Stimulated activated CD4-positive, alpha-beta T cell treated with anti-CD3 and anti-CD28 coated beads, TNF-alpha, amount 100 ng/mL, for 48 hours (primary cell): ENCODE measurements at places on chromosomes 13 and 19.

- no peak for DNase-seq
Measured at GRCh38 chr19:10501971-10502523, 1.1 kb downstream of the KEAP1 start.

DNA sequence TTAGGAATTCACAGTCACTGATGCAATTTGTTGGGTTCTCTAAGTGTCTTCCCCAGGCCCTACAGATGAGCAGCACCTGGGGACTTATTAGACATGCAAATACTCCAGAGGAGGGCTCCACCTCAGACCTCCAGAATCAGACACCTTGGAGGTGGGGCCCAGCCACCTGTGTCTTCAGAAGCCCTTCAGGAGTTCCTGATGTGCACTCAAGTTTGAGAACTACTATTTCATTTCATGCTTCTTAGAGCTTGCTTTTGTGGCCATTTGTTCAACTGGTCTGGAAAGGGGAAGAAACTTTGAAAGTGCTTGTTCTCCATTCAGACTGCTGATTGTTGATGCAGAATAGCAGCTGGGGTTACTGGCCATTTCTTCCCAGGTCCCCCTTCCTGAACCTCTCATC is 472.0 kb downstream of the COG6 start:
- DNase-seq = no peak

- DNase-seq = peak; percentile 80
Measured at GRCh38 chr19:11482384-11483050, 1.7 kb upstream of the ELAVL3 start.

GRCh38 chr19:47377801-47378200 is 28.7 kb downstream of the DHX34 start:
- no peak for DNase-seq

DNA sequence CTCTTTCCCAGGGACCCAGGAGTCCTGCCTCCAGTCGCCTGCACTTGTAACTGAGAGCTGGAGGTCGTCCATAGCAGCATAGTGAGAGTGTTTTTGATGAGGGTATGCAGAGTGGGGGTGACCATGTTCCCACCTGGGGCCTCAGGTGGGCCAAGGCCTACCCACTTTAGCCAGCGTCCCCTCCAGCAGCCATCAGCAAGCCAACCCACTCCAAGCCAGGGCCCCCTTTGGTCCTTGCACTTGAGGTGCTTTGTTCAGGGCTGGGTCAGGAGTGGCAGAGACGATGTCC is 11.9 kb upstream of the SMG9 start:
- no peak for DNase-seq

DNA sequence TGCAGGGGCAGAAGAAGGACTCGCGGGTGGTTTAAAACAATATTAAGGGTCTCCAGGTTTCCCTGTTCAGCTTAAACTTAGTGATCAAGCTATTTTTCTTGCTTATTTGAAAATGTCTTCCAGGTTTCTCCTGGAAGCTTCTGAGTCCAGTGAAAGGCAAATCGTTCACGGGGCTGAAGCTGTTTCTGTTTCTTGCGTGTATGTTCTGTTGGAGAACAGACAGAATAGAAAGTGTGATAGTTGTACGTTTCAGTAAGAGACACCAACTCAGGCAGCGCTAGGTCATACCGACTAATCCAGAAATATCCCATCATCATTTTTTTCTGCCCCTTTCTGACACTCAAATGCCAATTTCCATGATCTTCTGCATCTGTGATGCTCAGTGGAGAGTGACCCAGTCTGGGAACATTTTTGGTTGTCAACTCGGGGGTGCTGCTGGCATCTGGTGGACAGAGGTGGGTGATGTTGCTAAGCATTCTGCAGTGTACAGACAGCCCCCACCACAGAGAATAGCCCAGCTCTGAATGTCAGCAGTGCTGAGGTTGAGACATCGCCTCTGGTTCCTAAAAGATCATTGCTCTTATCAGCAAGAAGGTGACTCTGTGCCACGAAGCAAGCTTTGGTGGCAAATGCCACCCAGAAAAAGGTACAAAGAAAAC is 4.3 kb downstream of the KLF2 start:
- DNase-seq = no peak

GRCh38 chr13:28033894-28034655 is 45.6 kb upstream of the URAD start:
- no peak for DNase-seq

- no peak for DNase-seq
Measured at GRCh38 chr13:112859128-112859816, 109.7 kb upstream of the MCF2L start.
